Fibroblast of skin of right biceps (primary cell): ENCODE measurements at places on chromosomes 1 and 21.

- peak; percentile 43 for DNase-seq
These were observed 31.8 kb downstream of the DIPK1A start for GRCh38 chr1:92929461-92929860.

- DNase-seq: no peak
These were observed 32.5 kb downstream of the ZNF648 start for GRCh38 chr1:182029002-182029378.

- DNase-seq: no peak
These were observed 21.5 kb upstream of the LYST start for GRCh38 chr1:235888119-235888643.

DNA sequence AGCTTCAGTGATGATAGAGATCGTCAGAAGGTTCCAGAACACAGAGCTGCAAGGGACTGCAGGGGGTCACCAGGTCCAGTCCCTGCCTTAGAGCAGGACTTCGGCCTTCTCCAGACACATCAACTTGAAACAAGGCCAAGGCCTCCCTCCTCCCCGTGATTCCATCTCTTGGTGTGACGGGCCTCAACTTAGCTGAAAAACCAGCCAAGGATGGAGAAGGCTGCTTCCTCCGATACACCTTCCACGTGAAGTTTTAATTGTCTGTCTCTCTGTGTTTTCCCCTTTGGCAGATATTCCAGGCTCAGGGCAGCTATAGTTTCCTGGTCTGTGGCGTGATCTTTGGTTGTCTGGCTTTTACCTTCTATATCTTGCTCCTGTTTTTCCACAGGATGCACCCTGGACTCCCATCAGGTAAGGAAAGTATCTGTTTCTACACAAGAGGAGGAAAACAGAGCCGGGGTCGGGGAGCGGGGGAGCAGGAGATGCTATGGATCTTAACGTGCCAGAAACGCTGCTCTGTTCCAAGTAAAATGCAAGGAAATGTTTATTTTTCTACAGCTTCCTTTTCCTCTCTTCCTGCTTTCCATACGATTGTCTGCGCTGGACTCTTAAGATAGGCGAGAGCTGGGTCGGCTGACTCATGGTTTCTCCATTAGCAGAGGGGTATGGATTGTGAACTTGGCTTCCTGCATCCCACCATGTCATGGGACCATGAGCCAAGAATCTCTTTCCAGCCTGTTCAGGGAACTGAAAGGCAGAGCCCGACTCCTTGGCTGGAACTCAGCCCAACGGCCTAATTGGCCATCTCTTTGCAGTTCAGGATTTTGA, 32.8 kb downstream of the ELK4 start:
- DNase-seq: peak; percentile 84

DNA sequence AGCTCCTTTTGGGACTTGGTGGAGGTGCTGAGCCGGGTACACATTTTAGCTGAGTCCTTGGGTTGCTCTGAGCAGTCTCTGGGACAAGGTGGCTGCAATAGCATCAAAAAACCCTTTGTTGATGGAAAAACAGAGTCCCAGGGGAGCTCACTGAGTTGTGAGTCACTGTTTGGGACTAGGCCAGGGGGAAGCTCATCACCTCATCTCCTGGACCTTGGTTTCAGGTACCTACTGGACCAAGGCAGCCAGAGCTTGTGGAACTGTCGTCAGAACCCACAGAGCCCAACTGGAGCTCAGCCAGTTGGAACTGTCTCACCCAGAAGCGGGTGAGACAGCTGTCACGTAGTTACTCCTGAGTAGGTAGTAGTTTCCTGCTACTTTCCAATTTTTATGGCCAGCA, 146.7 kb downstream of the HLX start:
- DNase-seq: peak; percentile 41

- no peak for DNase-seq
These were observed 11.5 kb upstream of the S100A2 start for GRCh38 chr1:153577138-153577537.

DNA sequence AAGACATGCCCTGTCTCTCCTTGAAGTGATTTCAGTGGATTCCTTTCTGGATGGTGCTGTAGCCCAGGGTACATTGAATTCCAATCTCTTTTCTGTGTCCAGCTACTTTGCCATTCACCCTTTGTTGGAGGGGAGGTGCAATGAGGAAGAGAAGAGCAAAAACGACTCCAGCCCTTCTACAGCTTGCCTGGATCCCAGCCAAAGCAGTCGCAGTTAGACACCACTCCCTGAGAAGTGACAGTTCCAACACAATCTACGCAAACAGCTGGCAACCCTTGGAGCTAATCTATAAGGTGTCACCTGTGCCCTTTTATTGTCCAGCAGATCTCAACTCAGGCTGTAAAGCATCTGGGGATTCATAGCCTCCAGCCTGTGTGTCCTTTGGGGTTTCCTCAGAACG, 4.6 kb downstream of the CD244 start:
- no peak for DNase-seq
